ENCODE measurements at places on chromosomes 5 and 9.
A peak's percentile ranks its signal among the peaks of the same experiment; 100 is the strongest.

- DNase-seq = no peak
Measured at GRCh38 chr5:132228241-132229035, 785 bp upstream of the P4HA2 start.

DNA sequence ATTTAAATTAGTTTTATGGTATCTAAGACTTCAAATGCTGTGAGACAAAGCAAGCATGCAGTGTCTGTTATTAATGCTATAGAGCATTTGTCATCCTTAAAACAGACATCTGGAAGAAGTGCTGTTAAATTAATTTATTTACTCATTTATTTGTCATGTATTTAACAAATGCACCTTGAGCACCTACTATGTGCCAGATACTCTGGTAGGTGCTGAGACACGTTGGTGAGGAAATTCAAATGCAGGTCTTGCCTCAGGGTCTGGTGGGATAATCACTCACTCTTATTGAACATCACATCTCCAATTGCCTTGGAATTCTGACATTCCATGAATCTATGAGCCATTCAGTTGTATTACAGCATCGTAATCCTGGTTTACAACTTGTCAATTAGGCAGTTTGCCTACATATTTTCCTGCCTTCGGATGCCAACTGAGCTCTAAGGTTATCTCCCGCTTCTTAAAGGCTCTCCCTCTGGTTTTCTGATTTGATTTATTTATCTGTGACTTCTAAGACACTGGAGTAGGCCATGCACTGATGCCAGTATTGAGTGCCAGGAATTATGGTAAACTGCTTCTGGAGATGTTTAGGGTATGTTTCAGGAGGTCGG lies 56.0 kb upstream of the RPS23 start:
- no peak for DNase-seq

DNA sequence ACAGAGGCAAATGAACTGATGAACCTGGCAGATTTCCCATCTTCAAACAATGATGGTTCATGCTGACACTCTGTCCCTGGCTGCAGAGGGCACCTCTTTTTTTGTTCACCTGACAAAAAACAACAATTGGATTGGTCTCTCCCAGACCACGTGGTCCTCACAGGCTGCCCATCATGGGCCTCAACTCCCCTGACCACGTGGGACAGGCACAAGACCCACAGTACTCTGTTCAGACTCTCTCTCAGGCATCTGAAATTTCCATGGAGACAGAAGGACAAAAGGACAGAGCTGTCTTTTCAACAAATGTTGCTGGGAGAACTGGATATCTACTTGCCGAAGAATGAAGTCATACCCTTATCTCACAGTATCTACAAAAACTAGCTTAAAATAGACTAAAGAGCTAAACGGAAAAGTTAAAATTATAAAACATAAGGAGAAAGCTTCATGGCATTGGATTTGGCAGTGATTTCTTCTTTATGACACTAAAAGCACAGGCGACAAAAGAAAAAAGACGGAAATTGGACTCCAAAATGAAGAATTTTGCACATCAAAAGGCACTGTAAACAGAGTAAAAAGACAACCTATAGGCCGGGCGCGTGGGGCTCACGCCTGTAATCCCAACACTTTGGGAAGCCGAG lies 12.2 kb upstream of the DRD1 start:
- DNase-seq = no peak

DNA sequence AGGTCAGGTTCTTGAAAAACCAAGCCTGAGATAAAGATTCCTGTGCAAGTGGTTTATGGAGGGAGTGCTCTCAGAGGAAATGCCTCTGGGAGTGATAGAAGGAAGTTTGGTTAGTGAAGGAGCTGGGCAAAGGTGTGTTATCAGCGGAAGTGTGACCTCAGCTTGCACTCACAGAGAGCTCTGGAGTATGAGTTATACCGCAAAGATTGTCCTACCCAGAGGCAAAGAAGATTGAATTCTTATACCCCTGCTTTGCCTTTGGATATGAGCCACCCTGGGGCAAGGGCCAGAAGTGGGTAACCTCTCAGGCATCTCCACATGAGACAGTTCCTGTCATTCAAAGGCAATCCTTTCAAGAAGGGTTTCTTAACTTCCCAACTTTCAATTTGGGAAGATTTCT lies 145.6 kb downstream of the MUSK start:
- DNase-seq = no peak

DNA sequence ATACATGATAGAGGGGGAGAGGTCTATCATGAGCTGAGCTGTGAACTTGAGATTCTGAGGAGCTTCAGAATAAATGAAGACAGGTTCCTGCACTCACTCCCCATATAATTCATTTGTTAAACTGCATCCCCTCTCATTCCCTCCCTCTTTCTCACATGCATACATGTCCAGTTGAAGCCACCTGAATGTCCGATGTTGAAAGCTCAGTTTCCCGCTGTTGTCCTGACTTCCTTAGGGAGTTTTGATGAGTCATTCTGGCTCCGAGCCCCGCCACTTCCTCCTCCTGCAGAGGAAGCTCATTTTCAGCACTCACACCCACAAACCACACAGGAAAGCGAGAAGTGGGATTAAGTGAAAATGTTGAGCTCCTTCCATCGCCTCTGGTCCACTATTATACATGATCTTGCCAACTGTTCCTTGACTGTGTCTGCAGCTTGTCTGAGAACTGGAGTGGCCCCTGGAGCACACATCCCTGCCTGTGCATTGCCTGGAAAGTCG lies 121.2 kb downstream of the CEMIP2 start:
- peak; percentile 82 for DNase-seq

DNA sequence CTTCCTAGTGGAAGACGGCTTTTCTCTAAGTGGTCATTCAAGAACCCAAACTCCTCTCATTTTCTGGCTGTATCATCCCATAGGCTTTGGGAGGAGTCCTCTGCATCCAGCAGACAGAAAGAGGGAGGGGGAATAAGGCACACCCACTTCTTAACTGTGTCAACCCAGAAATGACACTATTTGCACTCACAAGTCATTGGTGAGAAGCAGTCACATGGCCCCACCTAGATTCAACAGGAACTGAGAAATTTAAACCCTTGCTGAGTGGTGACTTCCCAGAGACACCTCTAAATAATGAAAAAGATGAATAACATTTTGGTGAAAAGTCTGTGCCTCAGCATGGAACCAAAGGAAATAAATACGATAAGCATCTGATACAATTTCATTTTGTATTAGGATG lies 120.0 kb downstream of the MCTP1 start:
- no peak for DNase-seq

DNA sequence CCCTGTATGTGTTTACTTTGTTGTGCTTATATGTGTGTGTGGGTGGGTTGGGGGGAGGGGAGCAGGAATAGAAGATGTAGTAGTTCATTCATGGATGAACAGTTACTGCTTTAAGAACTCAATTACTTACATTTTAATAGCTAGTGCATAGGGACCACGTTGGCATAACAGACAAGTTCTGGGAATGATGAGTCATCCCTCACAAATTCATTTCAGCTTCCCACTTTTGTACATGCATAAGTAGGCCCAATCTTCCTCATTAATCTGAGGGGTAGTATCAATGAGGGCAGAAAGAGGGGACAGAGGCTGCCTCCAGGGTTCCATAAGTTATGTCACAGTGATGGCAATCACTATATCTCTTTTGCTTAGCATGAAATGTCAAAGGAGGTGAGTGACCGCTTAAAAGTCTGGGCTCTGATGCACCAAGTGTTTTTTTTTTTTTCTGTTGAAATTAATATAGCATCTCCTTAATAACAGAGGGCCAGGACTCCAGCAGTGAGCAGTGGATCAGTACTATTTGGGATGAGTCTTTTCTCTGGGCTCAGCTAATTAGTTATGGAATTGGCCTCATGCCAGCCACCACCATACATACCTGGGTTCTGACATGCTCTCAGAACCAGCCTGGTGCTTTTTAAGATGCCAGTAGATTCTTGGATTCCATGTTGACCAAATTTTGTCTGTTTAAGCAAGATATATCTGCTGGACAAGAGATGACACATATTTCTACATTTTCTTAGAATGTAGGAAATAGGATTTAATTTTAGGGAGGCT lies 37.1 kb downstream of the PRDM6 start:
- no peak for DNase-seq

DNA sequence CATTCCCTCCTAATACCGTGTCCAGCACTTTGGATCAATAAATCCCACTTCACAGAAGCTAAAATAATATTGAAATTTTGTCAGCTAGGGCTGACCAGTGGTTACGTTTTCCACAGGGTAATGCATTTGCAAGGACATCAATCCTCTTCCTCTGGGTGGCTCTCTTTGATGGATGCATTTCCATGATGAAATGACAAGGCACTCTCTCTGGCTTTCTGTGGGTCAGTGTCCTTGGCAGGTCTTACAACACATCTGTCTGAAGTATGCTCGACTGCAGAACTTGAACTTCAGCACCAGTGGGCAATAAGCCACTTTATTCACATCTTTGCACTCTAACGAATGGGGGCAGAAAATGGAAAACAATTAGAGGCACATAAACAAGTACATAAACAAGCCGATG lies 330.1 kb downstream of the ADAMTS6 start:
- no peak for DNase-seq

- no peak for DNase-seq
Measured at GRCh38 chr9:37928552-37929430, 24.9 kb upstream of the SLC25A51 start.

DNA sequence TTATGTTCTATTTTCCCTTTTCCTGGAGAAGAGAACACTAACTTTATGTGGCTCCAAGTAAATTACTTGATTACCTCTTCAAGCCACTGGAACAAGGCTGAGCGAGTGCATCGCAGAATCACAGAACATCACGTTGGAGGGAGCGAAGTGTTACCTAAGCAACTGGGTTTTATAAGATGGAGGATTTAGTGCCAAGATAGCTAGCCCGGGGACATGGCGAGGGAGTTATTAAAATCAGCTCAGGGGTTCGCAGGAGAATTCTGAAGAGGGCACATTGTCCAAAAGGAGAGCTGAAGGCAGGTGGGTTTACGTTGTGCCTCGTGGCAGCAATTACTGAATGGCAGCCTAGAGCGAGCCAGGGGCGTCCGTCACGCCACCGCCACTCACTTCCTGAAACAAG lies 563.2 kb upstream of the ADAMTS16 start:
- DNase-seq = no peak

- DNase-seq = peak; percentile 19
Measured at GRCh38 chr5:43601454-43602260, 1.3 kb upstream of the NNT start.

- DNase-seq = peak; percentile 72
Measured at GRCh38 chr9:35903049-35903448, 3.0 kb upstream of the HRCT1 start.

DNA sequence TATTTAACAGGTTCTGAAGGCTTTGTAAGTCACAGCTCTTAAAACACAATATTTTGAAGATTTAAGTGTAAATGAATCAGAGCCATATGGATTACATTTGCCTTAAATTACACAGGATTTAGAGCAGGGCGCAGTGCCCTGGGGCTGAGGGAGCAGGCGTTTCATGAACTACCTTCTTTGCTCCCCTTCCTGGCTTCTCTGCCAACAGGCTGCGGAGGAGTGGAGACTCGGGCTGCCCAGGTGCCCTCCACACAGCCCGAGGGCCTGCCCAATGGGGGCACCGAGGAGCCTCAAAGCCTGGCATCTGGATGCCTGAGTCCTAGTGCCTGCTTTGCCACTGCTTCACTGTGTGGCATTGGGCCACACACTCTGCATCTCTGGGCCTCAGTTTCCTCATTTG lies 90.6 kb upstream of the HAND1 start:
- DNase-seq = no peak

- no peak for DNase-seq
Measured at GRCh38 chr5:158722940-158723339, 376.8 kb downstream of the EBF1 start.

GRCh38 chr5:126878634-126879033 lies 101.7 kb downstream of the LMNB1 start:
- no peak for DNase-seq

GRCh38 chr5:37637165-37637845 lies 202.5 kb downstream of the GDNF start:
- DNase-seq = no peak

DNA sequence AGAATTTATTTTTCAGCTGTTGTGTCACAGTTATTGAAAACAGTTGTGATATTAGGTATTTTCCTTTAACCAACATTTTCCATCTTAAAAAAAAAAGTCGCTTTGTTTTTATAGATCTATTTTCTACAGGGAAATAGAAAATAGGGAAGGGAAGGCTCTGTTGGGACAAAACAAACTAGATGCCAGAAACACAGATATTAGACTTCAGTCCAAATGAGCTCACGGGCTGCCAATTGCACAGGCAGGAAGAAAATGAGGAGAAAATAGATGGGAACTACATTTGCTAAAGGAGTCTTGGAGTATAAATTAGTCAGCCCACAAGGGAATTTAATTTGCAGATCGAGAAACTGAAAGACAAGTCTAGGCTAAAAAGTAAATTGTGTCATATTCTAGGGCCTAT lies 21.4 kb upstream of the ISOC1 start:
- no peak for DNase-seq

- DNase-seq = no peak
Measured at GRCh38 chr9:123416176-123416575, 60.2 kb downstream of the CRB2 start.

GRCh38 chr5:177311392-177311722 lies 341 bp downstream of the MXD3 start:
- DNase-seq = no peak

DNA sequence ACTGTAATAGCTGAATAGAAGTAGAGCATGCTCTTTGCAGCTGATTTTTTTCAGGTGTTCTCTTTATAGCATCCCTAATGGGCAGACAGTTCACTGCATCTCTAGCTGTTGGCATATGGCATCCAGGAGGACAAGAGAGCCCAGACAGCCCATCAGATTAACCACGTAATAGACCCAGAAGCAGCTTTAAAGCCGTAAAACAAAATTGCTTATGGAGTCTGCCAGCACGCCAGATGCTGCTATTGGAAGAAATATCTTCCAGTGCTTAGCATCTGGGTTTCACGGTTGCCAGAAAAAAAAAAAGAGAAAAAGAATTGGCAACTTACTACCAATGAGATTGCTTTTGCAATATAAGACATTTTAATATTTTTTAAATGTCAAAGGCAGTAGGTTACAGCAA lies 869.4 kb upstream of the NUDT12 start:
- DNase-seq = peak; percentile 11

DNA sequence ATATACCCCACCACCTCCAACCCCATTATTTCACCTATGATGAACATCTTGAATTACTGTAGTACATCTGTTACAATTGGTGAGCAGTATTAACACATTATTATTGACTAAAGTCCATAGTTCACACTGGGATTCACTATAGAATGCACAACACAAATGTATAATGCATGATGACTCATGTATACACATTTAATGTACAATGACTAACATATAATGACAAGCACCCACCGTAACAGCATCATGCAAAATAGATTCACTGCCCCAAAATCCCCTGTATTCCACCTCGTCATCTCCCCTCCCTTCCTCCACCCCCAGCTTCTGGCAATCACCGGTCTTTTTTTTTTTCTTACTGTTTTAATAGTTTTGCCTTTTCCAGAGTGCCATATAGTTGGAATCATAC lies 47.1 kb upstream of the NEK6 start:
- no peak for DNase-seq

- DNase-seq = no peak
Measured at GRCh38 chr9:129464972-129465833, 155.7 kb downstream of the C9orf50 start.

Data from pons (tissue), 1 donor.